ENCODE measurements at places on chromosomes 4 and X.

- DNase-seq: no peak
These were observed 139.2 kb upstream of the AGTR2 start for GRCh38 chrX:116031331-116031730.

GRCh38 chr4:35689870-35690269 is 554.4 kb downstream of the ARAP2 start:
- no peak for DNase-seq

DNA sequence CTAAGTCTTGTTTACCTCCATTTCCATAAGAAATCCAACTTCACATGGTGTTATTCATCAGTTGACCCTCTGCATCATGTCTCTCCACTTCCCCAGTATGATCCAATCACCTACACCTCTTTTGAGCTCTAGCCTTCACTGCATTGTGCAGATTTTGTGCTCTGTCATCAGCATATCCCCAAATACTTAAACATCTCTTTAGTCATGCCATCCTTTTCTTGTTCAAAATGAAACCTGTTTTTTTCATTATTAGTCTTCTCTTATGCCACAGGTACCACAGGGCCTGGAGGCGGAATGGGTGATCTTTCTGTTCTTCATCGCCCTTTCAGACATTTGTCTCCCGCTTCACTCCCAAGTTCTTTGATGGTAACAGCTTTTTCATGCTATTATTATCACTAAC is 382.7 kb upstream of the GALNTL6 start:
- DNase-seq: no peak

- no peak for DNase-seq
These were observed 303.0 kb upstream of the TACR3 start for GRCh38 chr4:104022831-104023230.

DNA sequence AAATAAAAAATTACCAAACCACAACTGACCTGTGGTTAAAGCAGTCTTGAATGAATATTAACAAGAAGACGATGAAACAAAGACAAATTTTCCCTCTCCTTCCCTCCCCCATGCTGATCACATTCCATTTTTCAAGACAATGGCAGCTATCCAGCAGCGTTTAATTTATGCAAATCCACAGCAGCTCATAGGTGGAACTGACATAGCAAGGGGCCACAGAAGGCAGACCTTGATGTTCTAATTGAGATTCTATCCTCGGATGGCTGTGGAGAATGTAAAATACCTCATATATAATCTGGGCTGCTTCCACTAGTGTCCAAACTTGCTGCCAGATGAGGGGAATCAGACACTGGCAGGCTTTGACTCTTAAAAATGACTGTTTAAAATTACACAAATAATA is 211.5 kb downstream of the CHRDL1 start:
- no peak for DNase-seq

GRCh38 chrX:107154787-107155620 is 36.4 kb upstream of the RBM41 start:
- DNase-seq: peak; percentile 63

GRCh38 chr4:135065366-135065765 is 863.8 kb upstream of the PABPC4L start:
- peak; percentile 61 for DNase-seq

GRCh38 chr4:128286474-128287058 is 1.0 kb downstream of the PGRMC2 start:
- peak; percentile 65 for DNase-seq

- DNase-seq: no peak
These were observed 75.9 kb downstream of the UCHL1 start for GRCh38 chr4:41332510-41333054.

DNA sequence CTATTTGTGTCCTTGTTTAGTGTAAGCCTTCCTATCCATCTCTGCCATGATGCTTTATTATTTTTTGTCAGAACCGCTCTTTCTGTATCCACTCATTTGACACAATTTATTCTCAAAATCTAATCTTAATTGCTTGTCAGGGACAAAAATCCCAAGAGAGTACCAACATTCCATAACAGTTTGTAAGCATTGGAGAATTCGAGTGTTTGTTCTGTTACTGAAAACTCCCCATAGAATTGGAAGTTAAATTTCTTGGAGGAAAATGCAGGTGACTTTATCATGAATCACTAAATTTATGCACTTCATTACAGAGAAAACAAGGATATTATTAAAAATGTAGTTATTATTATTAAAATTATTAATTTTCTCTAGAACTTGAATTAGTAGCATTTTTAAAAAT is 1986.1 kb downstream of the ARAP2 start:
- peak; percentile 13 for DNase-seq

- DNase-seq: peak; percentile 66
These were observed 1.1 kb downstream of the SRPX2 start for GRCh38 chrX:100645106-100645505.

GRCh38 chr4:5780831-5781480 is 70.0 kb downstream of the EVC start:
- peak; percentile 82 for DNase-seq

DNA sequence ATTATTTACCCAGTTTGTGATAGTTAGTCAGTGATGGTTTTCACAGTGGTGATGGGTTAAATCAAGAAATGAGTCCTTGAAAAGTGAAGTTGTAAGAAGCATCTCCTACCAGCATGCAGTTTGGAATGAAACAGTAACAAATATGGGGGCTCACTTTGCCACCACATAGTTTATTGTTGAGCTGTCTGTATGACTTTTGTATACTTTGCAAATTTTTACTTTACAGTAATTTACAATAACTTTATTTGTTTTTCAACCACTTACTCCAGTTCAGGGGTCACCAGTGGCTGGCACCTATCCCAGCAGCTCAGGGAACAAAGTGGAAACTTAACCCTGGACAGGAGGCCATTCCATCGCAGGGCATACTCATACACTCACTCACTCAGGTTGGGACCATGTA is 64.5 kb upstream of the ANKRD50 start:
- DNase-seq: no peak

- no peak for DNase-seq
These were observed 164.4 kb downstream of the GRIA3 start for GRCh38 chrX:123348468-123348867.

GRCh38 chrX:64394874-64395567 is at the start of gene MTMR8:
Gene MTMR8, minus strand, starts transcription at chrX:64395452. Its CDS starts 89 bp downstream, at chrX:64395363.
- DNase-seq: peak; percentile 69

DNA sequence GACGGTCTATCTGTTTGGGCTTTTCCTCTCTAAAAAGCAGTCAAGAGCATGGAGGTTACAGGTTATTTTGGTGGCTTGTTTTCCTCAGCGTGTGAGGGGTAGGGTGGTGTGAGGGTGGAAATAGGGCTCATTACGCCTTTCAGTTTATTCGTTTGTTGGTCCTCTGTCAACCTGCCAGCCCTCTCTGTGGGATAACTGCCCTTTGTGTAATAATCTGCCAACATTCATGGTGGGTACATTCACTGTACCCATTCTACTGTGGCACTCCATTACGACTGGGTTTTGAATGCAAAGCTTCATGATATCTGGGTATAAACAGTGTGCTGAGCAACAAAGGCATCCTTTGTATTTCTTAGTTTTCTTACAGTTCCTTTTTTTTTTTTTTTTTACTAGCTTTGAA is 136.4 kb downstream of the ADGRL3 start:
- no peak for DNase-seq

- peak; percentile 21 for DNase-seq
These were observed 25.8 kb upstream of the LIMCH1 start for GRCh38 chr4:41512136-41512535.

DNA sequence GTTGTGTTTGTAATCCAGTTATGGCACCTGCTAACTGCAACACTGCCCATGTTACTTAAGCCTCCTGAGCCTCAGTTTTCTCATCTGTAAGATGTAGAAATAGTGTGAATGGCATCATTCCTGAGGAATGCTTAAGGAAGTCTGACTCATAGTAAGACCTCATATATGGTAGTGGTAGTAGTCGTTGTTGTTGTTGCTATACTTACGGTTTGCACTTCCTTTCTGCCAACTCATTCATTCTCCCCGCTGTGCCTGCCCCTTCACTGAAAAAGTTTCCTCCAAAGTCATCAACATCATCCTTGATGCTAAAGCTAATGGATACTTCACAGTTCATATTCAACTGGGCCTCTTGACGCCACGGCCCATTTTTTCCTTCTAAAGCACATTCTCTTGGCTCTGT is 54.2 kb upstream of the SPANXN3 start:
- DNase-seq: peak; percentile 71

DNA sequence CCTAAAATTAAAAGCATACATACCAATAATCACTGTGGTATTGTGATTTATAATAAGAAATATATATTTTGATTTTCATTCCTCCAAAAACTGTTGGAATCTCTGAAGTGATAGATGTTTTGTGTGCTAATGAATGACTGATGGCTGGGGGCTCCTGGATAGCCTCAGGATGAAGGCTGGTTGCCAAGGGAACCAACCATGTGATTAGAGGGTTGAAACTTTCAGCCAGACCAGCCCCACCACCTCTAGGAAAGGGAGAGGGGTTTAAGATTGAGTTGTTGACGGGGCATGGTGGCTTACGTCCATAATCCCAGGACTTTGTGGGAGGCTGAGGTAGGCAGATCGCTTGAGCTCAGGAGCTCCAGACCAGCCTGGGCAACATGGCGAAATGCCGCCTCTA is 34.0 kb downstream of the HS6ST2 start:
- DNase-seq: no peak

- DNase-seq: peak; percentile 82
These were observed 2085.4 kb downstream of the ARAP2 start for GRCh38 chr4:34158878-34159277.

DNA sequence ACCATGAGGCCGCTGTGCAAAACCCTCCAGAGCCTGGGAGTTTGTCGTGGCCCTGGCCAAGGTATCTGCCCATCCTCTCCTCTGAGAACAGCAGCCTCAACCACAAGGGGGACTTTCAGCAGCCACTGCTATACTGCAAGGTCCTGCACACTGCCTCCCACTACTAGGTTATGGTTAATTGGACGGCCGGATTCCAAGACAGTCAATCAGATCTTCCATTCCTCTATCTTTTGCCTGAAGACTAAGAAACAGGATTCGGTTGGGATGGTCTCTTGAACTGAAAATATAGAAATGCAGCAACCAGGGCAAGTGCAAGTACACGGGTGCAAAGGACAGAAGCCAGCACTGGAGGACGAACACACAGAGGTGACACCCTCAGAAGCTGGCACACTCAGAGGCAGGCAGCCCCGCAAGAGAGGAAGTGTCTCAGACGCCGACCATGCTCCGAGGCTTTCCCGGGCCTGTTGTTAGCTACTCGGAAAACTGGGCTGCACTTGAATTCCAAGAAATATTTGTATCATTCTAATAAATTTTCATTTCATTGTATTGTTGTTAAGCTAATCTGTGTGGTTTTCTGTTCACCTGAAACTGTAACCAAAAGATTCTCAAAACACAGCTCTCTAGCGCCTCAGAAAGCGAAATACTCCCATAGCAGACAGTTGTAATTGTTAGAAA is 63.3 kb downstream of the AFAP1 start:
- peak; percentile 34 for DNase-seq

DNA sequence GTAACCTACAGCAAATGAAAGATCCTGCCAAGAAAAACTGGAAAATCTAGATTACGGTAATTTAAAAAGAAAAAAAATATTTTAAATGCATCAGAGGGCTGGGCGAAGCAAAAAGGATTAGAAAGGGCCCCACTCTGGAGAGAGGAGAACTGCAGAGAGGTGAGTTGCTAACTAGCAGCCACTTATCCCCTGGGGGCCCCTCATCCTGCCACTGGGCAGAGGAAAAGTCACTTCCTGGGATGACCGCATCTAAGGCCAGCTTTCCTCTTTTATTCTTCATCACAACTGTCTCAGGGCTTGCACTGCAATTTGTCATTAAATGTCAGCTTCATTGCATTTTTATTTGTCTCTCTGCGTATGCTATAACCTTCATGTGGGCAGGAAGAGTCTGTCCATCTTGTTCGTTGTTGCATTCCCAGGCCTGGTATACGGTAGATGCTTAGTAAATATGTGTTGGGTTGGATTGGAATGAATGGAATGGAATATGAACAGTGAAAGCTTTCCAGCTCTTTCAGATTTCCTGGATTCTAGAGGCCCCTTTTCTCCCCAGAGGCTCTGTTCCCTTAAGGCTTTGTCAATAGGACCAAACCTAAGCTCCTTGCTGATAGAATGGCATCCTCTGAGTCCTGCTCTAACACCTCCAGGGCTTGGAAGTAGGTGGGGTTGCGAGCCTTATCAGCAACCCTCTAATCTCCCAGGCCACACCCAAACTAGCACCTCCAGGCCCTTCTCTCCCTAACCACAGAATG is 58.9 kb downstream of the TLR10 start:
- DNase-seq: no peak

DNA sequence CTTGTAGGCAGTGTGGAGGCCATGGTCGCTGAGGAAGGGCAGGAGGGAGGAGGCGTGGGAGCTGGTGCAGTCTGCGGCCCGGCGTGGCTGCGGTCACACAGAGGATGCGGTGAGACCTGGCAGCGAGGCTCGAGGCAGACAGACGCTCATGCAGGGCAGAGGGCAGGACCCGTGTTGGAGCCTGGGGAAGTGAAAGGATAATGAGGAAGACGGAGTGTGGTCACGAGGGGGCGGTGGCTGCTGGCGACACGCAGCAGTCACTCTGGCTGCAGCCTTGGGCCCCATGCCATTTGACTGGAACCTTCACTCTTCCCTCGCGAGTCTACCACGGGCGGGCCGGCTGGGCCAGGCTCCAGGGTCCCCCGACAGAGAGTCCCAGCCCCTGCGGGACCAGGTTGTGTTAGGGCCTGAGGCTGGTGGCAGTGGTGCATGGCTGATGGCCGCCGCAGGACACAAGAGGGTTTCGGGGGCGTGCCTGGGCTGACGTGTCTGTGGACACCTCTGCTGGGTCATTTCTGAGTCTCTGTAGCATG is 68.8 kb upstream of the HGFAC start:
- DNase-seq: no peak

DNA sequence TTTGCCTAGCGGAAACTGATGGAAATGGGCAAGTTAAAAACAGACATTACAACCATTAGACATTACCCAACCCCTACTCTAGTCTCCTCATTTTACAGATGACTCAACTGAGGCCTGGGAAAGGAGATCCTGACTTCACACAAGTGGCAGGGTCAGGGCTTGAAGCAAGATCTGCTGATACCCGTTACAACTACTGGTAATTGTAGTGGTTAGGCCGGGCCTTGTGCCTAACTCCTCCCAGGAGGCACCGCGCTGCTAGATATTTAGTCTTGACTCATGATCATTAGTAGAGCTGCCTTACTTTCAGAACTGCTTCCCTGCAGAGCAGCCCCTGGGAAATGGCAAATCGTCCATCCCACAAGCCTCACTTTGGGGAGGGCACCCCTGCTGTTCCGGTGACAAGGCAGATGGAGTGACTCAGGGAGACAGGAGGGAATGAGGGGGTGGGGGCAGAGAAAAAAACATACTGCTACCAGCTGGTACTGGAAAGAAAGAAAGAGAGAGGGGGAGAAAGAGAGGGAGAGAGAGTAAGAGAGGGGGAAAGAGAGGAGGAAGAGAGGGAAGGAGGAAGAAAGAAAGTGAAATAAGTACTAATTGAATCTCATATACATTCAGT is 12.2 kb downstream of the ARHGEF6 start:
- peak; percentile 47 for DNase-seq

- peak; percentile 89 for DNase-seq
These were observed 16.2 kb upstream of the FHL1 start for GRCh38 chrX:136130931-136131833.

DNA sequence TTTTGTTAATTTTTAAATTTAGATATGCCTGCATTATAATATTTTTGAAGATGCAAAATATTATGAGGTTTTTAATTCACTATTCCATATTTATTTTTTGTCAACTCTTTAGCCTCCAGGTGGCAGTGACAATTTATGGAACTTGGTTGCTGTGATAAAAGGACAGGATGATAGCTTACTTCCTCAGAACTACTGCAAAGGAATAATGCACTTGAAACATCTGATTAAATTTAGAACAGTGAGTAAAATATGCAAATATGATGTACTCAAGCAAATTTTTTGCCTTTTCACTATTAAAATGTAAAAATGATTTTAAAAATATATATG is 45.1 kb downstream of the SPATA4 start:
- peak; percentile 55 for DNase-seq

- peak; percentile 59 for DNase-seq
These were observed 370.6 kb upstream of the RPS6KA3 start for GRCh38 chrX:20637351-20637750.
